ENCODE measurements at places on chromosomes 7 and 10.
A peak's percentile ranks its signal among the peaks of the same experiment; 100 is the strongest.

- DNase-seq = peak; percentile 64
Measured at GRCh38 chr7:94698275-94698674, 42.3 kb upstream of the SGCE start.

DNA sequence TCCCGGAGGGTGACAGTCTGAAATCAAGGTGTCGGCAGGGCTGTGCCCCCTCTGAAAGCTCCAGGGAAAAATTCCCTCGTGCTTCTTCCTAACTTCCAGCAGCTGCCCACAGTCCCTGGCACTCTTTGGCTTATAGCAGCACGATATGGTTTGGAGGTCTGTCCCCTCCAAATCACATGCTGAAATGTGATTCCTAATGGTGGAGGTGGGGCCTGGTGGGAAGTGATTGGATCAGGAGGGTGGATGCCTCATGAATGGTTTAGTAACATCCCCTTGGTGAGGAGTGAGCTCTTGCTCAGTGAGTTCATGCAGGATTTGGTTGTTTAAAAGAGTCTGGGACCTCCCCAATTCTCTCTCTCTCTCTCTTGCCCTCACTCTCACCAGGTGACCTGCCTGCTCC lies 51.1 kb downstream of the GPAM start:
- no peak for DNase-seq

DNA sequence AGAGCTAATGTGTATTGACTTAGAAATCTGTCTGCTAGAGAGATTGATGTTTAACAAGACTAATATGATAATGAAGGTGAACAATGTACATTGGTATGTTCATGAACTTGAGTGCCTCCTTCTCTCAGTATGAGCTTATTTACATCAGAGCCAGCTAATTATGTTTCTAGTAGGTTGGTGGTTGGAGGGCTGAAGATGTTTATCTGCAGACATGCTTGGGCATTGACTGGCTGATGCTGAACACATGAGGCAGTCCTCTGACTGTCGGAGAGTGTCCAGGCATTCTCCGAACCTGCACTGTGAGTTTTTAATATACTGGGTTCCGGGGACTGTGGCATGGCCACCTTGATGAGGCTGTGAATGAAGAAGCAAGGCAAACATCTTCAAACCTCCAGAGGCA lies 47.5 kb downstream of the BMPER start:
- DNase-seq = no peak

- DNase-seq = no peak
Measured at GRCh38 chr10:104337521-104337984, 712 bp downstream of the ITPRIP start.

DNA sequence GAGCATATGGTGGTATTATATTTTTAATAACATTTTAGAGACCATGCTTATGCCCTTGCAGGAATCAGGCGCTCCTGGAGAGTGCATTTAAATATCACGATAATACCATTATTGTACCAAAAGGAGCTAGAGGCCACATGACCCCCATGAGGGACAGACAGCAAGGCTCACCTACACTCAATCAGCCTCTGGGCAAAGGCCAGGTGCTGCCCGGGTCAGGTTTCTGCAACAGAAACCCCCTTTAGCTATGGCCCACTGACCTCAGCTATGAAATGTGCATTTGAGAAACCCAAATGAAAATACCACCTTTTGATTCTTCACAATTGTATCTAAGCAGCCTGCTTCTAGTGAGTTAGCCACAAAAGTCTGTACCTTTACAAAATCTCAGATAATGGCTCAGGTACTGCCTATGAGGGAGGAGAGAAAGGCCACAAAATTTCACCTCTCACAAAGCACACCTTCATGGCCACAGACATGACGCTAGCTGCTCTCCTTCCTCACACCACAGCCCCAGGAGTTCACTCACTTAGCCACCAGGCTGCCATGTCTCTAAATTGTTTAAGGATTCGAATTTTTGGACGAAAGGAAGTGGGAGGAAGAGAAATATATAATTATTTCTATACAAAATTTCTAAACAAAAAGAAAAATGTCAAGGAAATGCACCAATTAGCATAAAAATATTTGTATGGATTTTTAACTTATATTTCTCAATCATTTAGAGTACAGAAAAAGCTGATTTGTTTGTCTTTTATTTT lies 79.9 kb downstream of the GLI3 start:
- DNase-seq = no peak

- DNase-seq = peak; percentile 28
Measured at GRCh38 chr10:9301148-9301547, 1246.7 kb downstream of the GATA3 start.

GRCh38 chr7:128790315-128791041 lies 1.3 kb upstream of the CCDC136 start:
- no peak for DNase-seq

GRCh38 chr7:84700563-84701370 lies 486.1 kb downstream of the SEMA3D start:
- no peak for DNase-seq

GRCh38 chr7:120718361-120718760 lies 139.6 kb downstream of the TSPAN12 start:
- no peak for DNase-seq

DNA sequence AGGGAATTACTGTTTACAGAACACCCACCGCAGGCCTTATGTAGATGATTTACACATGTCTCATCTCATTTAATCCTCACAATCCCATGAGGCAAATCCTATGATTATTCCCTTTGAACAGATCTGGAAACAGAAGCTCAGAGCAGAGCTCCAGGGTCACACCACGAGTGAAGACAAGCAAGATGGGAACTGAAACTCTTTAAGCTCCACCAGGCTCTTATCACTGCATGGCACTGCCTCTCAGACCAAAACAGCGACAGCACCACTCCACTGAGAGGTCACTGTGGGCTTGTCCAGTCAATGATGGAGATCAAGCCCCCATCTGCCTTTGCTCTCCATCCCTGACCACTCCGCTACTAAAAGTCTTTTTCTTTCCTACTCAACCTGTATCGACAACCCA lies 5.9 kb downstream of the GRID1 start:
- no peak for DNase-seq

DNA sequence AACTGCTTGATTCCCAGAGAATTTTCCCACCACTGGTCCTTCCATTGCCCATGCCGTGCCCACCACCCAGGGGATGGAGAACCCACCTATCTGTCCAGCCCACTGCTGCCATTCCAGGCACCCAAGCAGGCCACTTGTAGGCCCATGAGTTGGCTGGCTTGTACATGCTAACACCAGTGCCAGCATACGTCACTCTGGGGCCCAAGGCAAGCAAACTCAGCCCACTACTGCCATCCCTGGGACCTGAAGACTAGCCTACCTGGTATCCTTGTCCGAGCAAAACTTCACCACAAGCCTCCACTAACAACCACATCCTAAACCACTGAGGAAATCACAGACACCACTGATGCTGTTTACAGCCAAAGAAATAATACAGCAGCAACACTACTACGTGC lies 44.7 kb upstream of the CDK6 start:
- no peak for DNase-seq

DNA sequence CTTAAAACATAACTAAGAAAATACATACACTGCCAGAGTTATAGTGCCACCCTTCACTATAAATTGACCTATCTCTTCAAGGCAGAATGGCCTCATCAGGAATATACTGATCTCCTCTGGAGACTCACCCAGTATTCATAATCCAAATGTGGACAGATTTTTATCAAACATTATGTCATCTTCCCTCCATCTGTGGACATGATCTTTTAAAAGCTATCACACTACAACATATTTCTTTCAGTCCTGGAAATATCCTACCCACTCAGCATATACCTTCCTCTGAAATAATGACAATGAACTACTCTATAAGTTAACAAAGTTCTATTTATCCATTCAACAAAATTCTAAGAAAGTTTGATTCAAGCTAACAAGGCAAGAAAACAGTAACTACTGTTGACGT lies 3.2 kb downstream of the ZNF800 start:
- no peak for DNase-seq

DNA sequence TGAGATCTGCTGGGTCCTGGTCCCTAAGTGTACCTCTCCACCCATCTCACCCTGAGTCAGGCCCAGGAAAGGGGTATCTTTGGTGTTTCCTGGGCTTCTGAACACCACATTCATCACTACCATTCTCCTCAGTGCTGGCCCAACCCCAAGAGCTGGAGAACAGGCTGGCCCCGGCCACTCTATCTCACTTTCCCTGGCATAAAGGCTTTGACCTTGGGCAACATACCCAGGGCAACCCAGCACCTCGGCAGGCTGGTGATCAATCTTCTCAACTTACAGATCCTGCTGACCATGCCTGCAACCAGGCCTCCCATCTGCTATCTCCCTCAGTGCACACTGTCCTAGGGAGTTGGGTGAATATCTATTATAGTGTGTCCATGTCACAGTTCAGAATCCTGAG lies 2.1 kb downstream of the VSIR start:
- DNase-seq = no peak

- no peak for DNase-seq
Measured at GRCh38 chr7:11221984-11222383, 248.3 kb downstream of the PHF14 start.

DNA sequence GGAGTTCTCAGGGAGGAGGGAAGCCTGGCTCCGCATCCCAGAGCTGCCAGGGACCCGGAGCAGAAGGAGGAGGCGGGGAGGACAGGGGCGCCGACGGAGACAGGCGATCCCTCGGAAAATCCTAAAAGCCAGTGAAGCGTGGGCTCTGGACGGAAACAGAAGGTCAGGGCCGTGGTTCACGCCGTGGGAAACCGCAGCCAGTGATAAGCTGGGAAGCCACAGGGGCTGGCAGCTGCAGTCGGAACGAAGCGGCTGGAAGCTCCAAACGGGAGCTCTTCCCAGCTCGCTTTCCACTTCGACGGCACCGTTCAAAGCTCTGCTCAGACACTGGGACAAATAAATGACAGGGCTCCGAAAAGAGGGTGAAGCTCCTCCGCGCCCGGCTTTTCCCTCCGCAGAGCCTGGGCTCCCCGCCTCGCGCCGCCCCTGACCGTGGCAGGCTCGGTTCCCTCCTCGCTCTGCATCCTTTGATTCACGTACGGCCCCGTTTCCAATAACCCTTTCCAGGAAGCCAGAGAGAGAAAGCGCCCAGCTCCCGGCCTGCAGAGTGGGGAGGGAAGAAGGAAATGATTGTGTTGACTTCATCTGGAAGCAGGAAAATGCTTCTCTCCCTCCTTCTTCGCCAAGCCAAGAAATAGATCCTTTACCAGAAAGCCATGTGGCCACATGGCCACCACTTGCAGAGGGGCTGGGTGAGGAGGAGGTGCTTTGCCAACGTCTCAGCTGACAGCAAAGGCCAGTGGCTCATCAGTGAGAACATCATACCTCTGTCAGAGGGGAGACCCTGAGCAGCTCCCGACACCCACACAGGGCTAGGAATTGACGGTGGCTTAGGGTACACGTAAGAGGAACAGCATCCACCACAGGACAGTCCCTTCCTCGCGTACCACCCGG lies 57.4 kb downstream of the ADRB1 start:
- peak; percentile 22 for DNase-seq

DNA sequence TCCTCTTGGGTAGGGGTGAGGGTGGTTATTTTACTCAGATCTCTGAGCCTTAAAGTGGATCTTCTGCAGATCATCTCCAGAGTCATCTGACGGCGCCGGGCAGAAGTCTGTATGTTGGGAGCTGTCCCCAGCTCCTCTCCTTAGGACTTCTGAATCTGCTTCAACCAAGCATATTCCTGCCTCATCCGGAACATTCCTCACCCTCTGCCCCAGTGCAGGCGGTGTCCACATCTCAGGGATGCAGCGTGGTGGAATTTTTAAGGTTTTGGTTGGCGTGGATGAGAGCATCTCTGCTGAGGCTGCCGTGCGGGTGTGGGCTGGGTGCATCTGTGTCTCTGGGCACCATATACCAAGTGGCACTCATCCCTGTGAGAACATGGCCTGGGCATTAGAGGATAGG lies 148.3 kb downstream of the MGMT start:
- no peak for DNase-seq

DNA sequence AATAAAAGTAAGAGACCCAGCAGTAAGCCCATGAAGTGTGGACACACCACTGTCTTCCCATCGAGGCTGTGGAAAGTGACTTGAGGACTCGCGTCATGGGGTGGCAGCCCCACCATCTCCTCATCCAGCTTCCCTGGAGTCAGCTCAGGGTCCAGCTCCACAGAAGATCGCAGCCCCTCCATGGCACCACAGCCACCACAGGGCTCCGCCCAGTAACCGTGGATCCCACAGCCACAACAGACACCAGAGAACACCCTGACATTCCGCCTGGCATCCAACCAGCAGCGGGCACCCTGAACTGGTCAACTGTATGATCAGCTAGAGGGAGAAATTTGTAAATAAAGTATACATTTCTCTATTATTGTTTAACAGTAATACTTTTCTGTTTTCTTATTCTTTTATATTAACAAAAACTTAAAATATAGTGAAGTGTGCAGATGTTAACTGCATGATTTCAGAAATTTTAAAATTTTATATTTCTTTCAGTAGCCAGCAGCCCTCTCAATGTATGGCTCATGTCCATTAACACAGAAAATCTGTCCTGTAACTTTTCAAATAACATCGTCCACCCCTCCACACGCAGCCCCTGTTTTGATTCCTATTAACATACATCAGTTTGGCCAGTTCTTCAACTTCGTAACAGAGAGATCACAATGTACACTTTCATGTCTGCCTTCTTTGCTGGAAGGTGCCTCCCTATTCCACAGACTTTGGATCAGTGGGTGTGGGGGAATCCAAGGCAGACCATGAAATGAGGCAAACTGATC lies 69.7 kb downstream of the ITGB1 start:
- no peak for DNase-seq

DNA sequence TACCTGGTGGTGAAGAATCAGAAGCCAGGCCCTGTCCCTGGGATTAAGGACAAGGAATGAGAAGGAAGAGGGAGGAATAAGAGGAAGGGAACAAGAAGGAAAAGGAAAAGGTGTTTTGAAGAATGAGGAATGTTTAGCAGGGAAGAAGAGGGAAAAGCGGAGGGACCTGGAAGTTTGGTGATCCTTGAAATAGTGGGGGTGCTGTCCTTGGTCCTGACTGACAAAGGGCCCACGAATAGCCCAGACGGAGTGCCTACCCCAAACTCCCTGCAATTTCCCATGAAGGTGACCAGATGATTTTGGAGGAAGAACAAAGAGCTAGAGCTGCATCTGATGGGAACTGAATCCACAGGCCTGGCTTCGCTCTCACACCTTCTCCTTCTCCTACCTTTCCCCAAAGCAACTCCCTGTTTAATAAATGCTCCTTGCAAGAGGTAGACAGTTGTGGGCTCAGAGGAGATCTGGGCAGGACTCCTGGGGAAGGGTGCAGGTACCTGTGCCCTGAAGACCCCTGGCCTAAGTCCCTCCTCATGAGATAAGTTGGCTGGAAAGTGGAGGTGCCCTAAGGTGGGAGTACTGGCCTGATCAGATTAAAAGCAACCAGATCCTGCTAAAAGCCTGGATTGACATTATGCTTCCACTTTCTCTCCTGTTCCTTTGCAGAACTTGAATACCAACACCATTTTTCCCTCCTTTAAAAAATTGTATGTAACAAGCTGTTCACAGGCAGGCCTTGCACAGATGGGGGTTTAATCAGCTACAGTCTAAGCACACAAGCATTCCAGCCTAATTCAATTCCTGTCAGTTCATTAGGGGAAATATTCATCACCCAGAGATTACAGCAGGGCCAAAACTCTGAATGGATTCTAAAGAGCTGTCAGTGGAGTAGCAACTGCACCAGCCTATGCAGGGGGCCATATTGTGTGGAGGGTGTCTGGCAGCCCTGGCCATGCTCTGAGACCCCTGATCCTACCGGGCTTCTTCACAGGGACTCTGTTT lies 19.4 kb downstream of the KAZALD1 start:
- peak; percentile 17 for DNase-seq

GRCh38 chr7:70944516-70944915 lies 187.4 kb upstream of the GALNT17 start:
- DNase-seq = no peak

- no peak for DNase-seq
Measured at GRCh38 chr7:70881167-70881847, 250.6 kb upstream of the GALNT17 start.

- DNase-seq = no peak
Measured at GRCh38 chr10:44153918-44154670, 230.8 kb downstream of the CXCL12 start.

All from kidney glomerular epithelial cell (primary cell).